ENCODE measurements at places on chromosomes 16 and 17.

GRCh38 chr17:64938290-64938689 lies 19.0 kb upstream of the LRRC37A3 start:
- no peak for DNase-seq

GRCh38 chr17:57532556-57532955 lies 212.5 kb downstream of the CCDC182 start:
- no peak for DNase-seq

DNA sequence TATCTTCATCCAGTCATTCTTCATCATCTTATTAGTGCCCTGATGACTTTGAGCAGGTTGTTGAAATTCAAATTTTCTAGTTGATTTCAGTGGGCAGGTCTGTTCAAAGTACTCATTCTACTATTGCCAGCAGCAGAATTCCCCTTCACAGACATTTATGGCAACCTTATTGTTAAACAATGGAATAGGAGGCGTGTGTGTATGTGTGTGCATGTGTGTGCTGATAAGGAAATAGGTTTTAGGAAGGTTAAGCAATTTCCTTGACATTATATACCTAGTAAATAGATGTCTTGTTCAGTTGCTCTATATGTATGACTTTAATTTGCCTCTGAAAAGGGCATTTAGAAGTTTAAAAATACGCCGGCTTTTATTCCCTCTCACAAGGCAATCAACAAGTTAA lies 601.4 kb upstream of the CA10 start:
- DNase-seq = no peak

- DNase-seq = no peak
These were observed 722 bp upstream of the TIMP2 start for GRCh38 chr17:78925662-78926555.

DNA sequence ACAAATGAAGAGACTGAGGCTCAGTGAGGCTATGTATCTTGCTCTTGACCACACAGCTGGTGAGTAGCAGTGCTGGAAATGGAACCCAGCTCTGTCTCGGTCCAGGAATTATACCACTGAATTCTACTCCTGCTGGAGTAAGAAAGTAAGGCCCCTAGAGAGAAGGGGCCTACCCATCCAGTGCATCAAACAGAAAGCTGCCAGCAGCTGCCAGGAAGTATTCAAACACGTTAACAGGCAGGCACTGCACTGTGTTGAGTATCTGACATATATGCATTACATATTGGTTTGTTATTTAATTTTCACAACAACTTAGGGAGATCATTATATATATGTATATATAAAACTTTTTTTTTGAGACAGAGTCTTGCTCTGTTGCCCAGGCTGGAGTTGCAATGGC lies 4.0 kb downstream of the ARL5C start:
- no peak for DNase-seq

DNA sequence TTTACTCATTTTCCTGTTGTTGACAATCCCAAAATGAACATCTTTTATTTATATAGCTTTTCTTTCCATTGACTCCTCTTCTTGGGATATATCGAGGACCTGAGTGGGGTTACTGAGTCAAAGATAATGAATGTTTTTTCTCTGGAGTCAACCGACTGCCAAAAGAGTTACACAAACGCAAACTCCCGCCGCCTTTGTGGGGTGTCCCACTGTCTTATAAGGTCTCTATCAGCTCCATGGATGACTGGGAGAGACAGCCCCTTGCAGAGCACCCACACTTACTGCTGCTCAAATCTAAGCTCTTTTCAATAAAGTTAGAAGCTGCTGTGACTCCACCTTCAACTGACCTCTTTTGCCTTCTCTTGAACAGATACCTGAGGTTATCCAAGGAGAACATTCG lies 25.2 kb downstream of the C16orf78 start:
- DNase-seq = no peak

- no peak for DNase-seq
These were observed 118.2 kb upstream of the CHMP6 start for GRCh38 chr17:80873307-80873951.

GRCh38 chr17:2797226-2797625 lies 988 bp downstream of the RAP1GAP2 start:
- DNase-seq = no peak

DNA sequence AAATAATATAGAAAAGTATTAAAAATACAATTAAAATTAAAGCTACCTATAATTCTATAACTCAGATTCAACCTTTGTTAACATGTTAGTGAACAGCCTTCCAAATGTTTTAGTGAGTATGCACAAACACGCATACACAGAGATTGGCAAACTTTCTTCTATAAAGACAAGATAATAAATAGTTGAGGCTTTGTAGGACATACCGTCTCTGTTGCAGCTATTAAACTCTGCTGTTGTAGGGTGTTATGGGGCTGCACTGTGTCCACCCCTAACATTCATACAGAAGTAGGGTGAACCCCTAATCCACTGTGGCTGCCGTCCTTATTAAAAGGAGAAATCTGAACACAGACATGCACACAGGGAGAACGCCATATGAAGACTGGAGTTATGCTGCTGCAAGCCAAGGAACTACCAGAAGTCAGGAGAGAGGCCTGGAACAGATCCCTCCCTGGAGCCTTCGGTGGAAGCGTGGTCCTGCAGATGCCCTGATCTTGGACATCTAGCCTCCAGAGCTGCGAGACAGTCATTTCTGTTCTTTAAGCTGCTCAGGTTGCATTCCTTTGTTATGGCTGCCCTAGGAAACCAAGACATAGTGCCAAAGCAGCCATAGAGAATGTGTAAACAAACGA lies 383.2 kb downstream of the GRIN2A start:
- no peak for DNase-seq

DNA sequence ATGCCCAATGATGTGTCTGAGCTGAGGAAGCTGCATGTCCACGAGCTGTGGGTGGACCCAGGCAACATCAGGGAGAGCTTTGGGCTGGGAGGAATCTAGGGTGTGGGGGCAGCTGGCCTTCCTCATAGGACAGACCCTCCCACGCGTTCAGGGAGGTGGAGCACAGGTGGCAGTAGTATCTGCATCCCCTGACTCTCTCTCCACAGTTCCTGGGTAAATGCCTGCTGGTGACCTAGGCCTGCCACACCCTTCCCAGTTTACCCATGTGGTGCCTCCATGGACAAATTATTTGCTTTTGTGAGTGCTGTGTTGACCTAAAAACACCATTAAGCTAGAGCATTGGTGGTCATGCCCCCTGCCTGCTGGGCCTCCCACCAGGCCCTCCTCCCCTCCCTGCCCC lies 3.2 kb downstream of the HBM start:
- no peak for DNase-seq

- no peak for DNase-seq
These were observed 553 bp upstream of the RAB11FIP4 start for GRCh38 chr17:31390748-31391495.

- DNase-seq = no peak
These were observed 134.0 kb downstream of the MYO1D start for GRCh38 chr17:32742681-32743538.

- no peak for DNase-seq
These were observed 39.4 kb upstream of the ZC3H18 start for GRCh38 chr16:88530858-88531203.

DNA sequence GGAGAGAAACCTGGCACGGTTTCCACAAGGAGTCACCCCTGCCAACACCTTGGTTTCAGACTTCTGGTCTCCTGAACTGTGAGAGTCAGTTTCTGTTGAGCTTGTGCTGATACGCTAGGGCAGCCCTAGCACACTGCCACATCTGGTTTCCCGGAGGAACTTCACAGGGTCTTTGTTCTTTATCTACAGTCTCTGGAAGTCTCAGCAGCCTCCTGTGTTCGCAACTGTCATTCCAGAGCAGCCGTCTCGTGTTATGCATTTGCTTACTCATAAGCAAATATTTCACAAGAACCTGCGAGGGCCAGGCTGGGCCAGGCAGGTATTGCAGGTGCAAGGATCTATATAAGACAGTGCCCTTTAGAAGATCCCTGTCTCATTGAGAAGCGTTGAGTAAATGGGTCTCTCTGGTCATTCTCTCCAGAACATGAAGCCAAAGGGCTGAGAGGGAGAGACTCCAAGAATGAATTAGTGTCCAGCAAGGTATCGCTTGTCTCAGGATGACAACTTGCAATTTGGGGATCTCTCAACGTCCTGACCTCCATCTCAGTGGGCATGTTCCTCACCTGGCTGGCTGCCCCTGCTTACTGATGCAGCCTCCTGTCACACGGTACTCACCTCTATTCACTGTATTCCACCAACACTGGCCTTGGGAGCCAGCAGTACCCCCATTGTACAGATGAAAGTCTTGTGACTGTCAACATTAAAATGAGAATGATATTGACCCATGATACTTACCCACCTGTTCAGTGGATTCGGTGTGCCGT lies 141.2 kb downstream of the WWOX start:
- DNase-seq = peak; percentile 18

DNA sequence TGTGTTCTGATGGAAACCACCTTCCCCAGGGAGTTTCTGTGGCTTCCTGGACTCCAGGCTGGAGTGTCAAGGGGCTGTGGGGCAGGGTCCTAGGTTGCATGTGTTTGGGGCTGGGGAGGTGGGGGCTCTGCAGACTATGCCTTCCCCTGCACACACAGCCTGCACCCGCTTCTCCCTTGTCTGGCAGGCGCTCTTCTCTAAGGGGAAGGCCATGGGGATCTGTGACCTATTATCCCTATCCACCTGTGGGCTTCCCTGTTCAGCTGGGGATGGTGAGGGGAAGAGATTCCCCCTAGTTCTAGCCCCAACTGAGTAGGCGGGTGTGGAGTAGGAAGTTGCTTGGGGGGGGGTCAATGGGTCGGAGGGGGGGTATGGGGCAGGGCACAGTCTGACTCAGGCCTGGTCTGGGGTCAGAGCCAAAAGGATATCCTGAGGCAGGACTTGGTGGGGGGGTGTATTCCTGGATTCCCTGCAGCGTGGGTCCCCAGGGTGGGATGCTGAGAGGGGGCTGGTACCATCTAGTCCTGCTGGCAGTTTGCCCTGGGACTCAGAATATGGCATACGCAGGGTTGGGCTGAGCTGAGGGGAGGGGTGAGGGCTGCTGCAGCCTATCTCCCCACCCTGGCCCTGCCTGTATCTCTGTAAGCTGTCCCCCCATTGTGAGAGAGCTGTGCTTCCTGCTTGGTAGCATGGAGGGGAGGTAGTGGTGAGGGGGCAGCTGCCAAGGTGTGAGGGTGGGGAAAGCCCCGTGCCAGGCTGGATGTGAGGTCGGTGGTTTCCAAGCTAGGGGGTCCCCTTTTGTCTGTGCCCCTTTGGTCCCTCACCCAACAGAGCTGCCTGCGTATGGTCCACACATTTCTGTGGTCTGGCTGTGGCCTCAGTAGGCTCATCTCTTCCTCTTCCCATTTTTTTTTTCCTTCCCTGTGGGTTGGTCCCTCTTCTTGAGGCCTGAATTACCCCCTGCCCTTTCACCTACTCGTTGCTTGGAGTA lies 14.7 kb downstream of the RARA start:
- no peak for DNase-seq

- DNase-seq = no peak
These were observed 31.9 kb downstream of the EPN2 start for GRCh38 chr17:19269106-19269505.

DNA sequence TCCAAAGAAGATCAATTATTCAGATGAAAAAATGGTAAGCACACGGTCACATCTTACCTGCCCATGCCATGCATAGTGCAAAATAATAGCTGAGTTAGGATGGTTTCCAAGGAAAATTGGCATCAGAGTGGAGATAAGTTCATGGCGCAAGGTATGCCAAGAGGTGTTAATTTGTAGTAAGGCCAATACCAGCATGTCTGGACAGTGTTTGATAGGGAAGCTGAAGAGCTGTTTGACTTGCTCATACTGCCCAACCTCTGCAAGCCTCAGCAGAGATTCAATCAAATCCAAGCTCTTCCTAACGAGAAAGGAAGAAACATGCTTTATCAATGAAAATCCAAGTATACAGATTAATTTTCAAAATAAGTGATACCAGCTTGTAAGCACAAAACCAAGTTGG lies 51.0 kb downstream of the CNOT1 start:
- DNase-seq = no peak

DNA sequence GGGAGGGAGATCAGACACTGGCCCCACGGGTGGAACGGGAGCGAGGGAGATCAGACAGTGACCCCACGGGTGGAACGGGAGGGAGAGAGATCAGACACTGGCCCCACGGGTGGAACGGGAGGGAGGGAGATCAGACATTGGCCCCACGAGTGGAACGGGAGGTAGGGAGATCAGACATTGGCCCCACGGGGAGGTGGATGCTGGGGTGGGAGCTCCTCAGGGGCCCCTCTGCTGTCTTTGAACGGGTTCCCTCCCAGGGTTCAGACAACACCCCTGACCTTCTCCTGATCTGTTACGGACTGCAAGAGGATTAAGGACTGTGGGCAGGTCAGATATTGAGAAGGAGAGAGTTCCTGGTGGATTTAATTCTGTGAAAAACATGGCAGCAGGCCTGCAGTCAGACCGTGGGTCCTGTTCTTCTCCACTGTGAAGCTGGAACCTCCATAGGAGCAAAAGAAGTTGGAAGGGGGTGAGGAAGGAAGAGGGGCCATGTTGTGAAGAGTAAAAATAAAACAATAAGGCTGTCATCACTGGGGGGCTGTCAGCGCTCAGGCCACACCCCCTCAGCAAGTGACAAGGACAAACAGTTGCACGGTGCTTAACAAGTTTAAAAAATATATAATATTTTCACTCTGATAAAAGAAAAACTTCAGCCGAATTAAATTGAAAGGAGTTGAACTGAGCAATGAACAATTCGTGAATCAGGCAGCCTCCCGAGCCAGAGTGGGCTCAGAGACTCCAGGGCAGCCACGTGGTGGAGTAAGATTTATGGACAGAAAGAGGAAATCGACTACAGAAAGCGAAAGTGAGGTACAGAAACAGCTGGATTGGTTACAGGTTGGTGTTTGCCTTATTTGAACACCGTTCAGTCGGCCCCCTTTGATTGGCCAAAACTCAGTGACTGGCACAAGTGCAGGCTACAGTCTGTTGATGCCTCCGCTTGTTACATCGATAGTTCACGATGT lies 348.7 kb upstream of the TNRC6C start:
- DNase-seq = no peak

GRCh38 chr16:22355487-22355908 lies 18.9 kb downstream of the CDR2 start:
- DNase-seq = no peak

DNA sequence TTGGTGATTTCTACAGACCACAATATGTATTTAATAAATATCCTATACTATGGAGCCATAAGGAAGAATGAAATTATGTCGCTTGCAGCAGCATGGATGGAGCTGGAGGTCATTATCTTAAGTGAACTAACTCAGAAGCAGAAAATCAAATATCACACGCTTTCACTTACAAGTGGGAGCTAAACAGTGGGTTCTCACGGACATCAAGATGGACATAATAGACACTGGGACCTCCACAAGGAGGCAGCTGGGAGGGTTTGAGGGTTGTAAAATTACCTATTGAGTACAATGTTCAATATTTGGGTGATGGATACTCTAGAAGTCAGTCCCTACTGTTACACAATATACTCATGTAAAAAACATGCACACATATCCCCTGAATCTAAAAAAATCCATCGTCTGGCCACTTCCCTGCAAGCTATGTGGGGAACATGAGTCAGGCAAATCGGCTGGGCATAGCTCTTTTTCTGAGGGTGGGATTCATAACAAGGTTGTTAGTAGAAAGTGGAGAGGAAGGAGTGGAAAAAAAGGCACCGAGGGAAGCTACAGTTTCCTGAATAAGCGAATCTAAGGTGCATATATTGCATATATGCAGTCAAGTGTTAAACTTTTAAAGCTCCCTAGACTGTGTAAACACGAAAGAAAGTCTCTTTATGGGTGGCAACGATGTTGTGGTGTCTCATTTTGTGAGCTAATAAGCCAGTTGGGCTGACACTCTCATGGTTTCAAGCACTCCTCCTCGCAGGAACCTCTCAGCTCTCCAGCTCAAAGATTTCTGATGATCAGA lies 135.2 kb upstream of the CPHXL start:
- DNase-seq = no peak

- DNase-seq = no peak
These were observed 21.4 kb upstream of the CHMP6 start for GRCh38 chr17:80970044-80970761.

Data from 8988T (cell line).